Hepatocyte (in vitro differentiated cells): ENCODE measurements at places on chromosomes 16 and 17. TPM values are rescaled to one million over a fixed set of nuclear protein-coding genes. Genes with fewer than 3 reads are reported as not detected.

DNA sequence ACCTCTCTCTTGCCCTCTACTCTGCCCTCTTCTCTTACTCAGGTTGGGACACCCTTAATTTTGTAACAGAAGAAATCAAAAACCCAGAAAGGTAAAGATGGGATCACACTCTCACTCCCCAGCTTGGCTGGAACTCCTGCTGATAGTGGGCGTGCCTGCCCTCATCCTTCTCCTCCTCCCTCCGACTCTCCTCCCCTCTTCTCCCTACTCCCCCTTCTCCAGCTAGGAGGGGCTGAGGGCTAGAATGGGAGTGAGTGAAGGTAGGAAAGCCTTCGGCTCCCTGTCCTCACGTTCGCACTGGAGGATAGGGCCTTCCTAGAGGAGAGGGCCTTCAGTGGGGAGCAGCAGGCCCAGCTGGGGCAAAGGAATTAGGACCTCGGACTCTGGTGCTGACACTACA, 20.3 kb downstream of the SLC7A6OS start:
- H3K27me3 ChIP-seq, result no peaks in the 10 kb centered on the region
- H3K27ac ChIP-seq, result no peak overlapping the region
- DNase-seq, result no peak
- H3K36me3 ChIP-seq, result no peaks in the 10 kb centered on the region

The CLEC10A gene
- 0.24 and 0.37 TPM in 2 replicates for total RNA-seq

The ZG16B gene
- total RNA-seq, result 4.3 and 5.4 TPM in 2 replicates

DNA sequence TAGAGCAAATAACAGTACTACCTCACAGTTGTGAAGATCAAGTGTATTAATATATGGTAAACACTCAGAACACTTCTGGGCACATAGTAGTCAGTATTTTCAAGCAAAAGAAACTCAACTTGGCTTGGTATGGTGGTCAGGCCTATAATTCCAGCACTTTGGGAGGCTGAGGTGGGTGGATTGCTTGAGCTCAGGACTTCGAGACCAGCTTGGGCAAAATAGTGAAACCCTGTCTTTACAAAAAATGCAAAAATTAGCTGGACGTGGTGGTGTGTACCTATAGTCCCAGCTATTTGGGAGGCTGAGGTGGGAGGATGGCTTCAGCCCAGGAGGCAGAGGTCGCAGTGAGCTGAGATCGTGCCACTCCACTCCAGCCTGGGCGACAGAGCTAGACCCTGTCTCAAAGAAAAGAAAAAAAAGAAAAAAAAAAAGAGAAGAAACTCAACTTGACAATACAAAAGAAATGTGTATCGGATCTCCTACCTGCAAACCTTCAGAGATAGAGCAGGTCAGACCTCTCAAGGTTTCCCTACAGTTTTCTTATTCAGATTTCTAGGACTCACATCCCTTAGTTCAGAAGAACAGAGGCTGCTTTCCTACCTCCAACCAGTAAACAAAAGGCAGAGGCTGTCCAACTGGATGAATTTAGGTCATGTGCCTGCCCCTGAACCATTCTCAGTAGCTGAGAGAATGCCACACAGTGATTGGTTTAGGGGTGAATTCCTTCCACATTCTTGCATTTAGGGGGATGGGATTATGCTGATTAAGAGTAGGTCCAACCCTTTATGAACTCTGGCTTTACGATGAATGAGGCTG, 1.7 kb upstream of the KPNA2 start:
- peaks cover 8% of the 10 kb centered on the region for H3K4me1 ChIP-seq
- H3K4me3 ChIP-seq, result no peak overlapping the region
- H3K27ac ChIP-seq, result no peak overlapping the region
- no peaks in the 10 kb centered on the region for H3K27me3 ChIP-seq

The SLC12A3 gene
- not detected in 2 replicates for total RNA-seq

The HBM gene
- not detected in 2 replicates for total RNA-seq

DNA sequence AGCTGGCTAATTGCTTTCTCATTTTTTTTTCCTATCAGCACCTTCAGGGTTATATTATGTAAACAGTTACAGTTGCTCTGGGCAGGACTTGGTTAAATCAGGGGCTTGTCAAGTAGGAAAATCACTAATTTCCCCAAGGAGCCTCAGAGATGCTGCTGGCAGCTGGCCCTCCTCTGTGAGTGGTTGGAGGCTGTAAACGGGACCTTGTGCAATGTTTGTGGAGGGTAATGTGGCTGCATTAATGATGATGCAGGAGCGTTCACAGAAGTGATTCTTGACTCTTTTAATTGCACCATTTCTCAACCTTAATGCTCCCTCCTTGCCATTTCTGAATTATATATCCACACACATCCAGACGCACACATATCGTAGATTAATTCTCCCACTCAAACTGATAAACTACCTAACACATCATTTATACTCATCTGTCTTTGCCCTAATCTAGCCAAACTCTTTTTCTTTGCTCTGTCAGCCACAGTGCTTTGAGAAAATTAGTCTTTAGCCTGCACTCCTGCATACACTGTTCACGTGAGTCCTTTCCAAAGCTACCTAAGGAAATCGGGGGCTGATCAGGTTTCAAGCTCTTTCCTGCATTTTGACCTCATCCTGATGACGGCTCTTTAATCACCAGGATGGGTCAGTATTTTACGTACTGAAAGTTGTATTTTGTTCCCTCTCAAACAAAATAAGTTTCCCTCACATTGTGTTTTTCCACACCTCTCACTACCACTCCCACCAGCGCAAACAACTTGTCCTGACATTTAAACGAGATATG, 154.4 kb upstream of the PIRT start:
- no peaks in the 10 kb centered on the region for H3K27me3 ChIP-seq
- H3K36me3 ChIP-seq, result no peaks in the 10 kb centered on the region
- no peak for DNase-seq
- no peak overlapping the region for H3K27ac ChIP-seq
- H3K4me1 ChIP-seq, result peaks cover 14% of the 10 kb centered on the region

DNA sequence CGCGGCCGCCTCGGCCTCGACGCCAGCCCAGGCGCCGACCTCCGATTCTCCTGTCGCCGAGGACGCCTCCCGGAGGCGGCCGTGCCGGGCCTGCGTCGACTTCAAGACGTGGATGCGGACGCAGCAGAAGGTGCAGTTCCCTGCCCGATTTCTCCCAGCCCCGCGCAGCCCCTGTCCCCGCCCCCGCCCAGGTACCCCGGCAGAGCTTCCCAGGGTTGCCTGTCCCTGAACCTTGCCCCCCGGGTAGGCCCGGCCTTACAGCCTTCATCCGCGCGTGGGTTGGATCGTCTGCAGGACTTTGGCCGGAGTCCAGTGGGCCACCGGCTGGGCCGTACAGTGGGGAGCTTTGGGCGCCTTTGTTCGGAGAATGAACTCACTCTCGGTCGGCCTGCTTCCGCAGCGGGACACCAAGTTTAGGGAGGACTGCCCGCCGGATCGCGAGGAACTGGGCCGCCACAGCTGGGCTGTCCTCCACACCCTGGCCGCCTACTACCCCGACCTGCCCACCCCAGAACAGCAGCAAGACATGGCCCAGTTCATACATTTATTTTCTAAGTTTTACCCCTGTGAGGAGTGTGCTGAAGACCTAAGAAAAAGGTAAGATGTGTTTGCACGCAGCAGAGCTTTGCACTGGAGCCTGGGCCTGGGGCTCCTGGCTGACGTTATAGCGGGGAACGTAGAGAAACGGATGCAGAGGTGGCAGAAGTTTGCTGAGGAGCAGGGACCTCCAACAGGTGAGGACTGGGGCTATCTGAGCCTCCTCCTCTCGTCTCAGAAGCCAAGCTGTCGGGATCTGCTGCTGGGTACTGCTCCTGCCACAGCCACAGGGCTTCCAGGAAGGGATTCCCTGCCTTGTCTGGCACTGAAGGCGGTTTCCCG, 593 bp downstream of the GFER start:
- peaks cover 30% of the 10 kb centered on the region for H3K4me1 ChIP-seq
- no peaks in the 10 kb centered on the region for H3K36me3 ChIP-seq
- peak overlapping the region; percentile 96 for H3K27ac ChIP-seq
- H3K4me3 ChIP-seq, result peak overlapping the region; percentile 96
- peak; percentile 74 for DNase-seq
- H3K27me3 ChIP-seq, result peaks cover 40% of the 10 kb centered on the region

- H3K4me1 ChIP-seq, result peaks cover 14% of the 10 kb centered on the region
- no peak overlapping the region for H3K27ac ChIP-seq
- DNase-seq, result no peak
- H3K27me3 ChIP-seq, result no peaks in the 10 kb centered on the region
- H3K36me3 ChIP-seq, result no peaks in the 10 kb centered on the region
These were observed 71.2 kb upstream of the GRIN2A start for GRCh38 chr16:10253409-10253808.

GRCh38 chr16:55824473-55825000, 8.4 kb downstream of the CES1 start:
- H3K36me3 ChIP-seq, result no peaks in the 10 kb centered on the region
- no peak for DNase-seq
- no peak overlapping the region for H3K4me3 ChIP-seq
- H3K4me1 ChIP-seq, result no peaks in the 10 kb centered on the region
- no peaks in the 10 kb centered on the region for H3K27me3 ChIP-seq

The OMG gene
- total RNA-seq, result 0.12 TPM in 1 of 2 replicates, not detected in the other

DNA sequence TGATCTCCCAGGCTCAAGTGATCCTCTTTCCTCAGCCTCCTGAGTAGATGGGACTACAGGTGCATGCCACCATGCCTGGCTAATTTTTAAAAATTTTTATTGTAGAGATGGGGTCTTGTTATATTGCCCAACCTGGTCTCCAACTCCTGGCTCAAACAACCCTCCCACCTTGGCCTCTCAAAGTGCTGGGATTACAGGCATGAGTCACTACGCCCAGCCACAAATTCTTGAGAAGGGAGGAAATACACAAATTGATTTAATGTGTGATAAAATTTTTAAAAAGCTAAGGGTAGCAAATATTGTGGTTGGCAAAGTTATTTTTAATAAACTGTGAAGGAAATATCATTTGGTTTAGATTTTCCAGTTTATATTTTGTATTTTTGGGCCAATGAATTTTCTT, 9.6 kb downstream of the ITGAD start:
- H3K4me1 ChIP-seq, result no peaks in the 10 kb centered on the region
- no peaks in the 10 kb centered on the region for H3K36me3 ChIP-seq
- no peaks in the 10 kb centered on the region for H3K27me3 ChIP-seq

The PRSS27 gene
- 1.4 and 4.3 TPM in 2 replicates for total RNA-seq

- no peaks in the 10 kb centered on the region for H3K36me3 ChIP-seq
- no peak for DNase-seq
- H3K27me3 ChIP-seq, result no peaks in the 10 kb centered on the region
These were observed 5.0 kb upstream of the KCNJ18 start for GRCh38 chr17:21687136-21687953.

The SLC6A2 gene
- 0.20 and 1.1 TPM in 2 replicates for total RNA-seq

The MMP15 gene
- 34.2 and 39.0 TPM in 2 replicates for total RNA-seq

The EXOC3L1 gene
- total RNA-seq, result 0.33 and 3.3 TPM in 2 replicates

The PLCG2 gene
- total RNA-seq, result 5.0 and 7.8 TPM in 2 replicates

The TBX4 gene
- 15.4 and 36.2 TPM in 2 replicates for total RNA-seq
